NT2/D1 (cell line): ENCODE measurements at places on chromosomes 6 and 20.

- DNase-seq: no peak
These were observed 2.1 kb upstream of the CHRNA4 start for GRCh38 chr20:63363013-63363957.

GRCh38 chr6:106702451-106703110 lies 73.2 kb downstream of the QRSL1 start:
- DNase-seq: no peak

GRCh38 chr6:3422435-3423070 lies 34.3 kb downstream of the SLC22A23 start:
- DNase-seq: no peak

DNA sequence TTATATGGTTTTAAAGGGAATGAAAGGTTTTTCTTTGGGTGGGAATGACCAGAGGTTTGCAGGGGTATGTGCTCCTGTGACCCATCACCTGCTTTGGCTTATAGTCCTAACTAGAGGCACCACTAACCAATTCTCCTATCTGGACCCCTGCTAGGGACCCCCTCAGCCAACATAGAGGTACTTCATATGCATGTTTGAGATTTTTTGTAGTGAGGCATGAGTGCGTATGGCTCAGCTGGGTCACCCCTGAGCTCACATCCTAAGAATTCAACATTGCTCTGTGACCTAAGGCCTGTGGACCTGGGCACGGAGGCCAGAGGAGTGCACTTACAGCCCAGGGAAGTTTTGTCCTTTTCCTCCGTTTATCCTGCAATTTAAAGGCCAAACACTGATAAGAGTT lies 68.4 kb upstream of the EEF1E1 start:
- DNase-seq: no peak

DNA sequence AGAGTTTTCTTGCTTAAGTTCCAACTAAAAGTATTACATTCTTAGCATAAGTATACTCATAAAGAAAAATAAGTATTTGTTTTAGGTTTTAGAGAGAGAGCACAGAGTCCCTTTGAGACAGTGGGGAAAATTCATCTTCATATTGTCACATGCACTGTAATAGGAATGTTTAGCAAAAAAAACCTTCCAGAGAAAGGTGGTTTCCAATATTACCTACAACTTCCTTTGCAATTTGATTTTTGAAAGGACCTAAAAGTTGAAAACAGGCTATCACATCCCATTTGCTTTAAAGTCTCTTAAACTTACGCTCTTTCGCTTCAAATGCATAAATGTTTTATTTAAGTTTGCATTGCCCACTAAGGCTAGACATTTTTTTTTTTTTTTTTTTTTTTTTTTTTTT lies 86.4 kb downstream of the OPRM1 start:
- DNase-seq: no peak

DNA sequence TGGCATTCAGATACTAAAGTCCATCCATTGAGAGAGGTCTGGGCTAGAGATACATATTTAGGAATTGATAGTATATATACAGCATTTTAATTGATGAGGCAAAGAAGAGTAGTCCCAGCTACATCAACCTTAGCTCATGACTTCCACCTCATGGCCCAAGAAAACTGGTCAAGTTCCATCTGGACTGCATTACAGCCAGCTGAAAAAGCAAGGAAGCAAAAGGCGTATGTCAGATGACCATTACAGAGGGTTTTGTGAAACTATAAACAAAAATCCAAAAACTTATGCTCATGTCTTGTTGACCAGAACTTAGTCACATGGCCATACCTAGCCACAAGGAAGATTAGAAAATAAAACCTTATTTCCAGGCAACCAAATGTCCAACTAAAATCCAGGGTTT lies 46.8 kb upstream of the RNF146 start:
- DNase-seq: no peak

- no peak for DNase-seq
These were observed 6.5 kb upstream of the CEP250 start for GRCh38 chr20:35448788-35449373.

DNA sequence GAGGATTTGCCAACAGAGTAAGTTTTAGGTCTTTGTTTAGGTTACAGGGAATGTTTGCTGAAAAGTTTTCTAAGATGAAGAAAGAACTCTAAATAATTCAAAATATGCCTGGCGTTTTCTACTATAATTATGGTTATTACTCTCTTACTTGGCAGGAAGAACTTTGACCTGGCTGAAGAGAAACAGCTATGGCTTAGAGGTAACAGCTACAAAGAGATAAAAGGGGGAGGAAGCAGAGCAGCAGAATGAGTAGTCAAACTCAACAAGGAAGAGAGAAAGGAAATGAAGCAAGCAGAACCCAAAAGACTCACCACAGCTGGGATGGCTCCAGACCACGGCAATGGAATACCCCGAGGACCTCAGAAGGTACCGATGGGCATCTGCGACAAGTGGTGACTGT lies 95.6 kb downstream of the KIF16B start:
- no peak for DNase-seq

GRCh38 chr20:11675920-11676629 lies 241.6 kb upstream of the BTBD3 start:
- DNase-seq: no peak

DNA sequence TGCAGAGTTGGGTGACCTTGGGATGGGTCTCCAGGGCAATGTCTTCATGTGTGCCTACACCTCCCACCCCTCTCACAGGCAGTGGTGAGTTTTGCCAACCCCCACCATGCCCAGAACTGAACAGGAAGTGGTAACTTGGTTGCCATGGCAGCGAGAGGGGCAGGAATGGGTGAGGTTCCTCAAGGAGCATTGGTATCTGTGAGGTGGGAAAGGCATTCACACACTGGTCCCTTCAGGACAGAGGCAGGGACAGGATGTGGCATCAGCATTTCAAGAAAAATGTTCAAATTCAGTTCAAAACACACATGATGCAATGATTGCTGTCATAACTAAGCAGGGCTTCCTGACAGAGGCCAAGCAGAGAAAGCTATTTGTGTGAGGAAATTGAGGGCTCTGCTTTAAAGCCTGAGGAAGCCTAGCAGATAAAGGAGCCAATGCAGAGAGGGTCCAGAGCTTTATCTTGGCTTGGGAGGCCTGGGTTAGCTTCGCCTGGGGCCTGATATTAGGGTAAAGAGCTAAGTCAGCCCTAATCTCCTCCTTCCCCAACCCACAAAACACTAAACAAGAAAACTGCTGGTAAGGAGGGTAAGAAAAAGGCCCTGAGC lies 551 bp downstream of the TREML2 start:
- no peak for DNase-seq

- DNase-seq: no peak
These were observed 15.5 kb downstream of the TXNDC5 start for GRCh38 chr6:7895125-7895423.

DNA sequence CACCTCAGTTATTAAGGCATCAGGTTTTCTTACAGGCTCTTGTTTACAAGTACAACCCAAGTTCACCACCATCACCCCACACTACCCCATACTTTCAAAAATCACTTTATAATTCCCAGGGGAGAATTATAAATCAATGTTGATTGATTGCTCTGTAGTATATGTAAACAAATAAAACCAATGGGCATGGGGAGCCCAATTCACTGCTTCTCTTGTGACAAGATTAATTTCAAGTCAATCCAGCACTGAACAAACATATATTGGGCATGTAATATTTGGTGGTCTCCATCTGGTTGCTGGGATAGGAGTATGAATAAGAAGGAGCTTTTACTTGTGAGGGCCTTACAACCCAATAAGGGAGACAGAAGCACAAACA lies 95.8 kb downstream of the CLVS2 start:
- DNase-seq: no peak

- DNase-seq: no peak
These were observed 58.8 kb upstream of the FUCA2 start for GRCh38 chr6:143570147-143570853.

DNA sequence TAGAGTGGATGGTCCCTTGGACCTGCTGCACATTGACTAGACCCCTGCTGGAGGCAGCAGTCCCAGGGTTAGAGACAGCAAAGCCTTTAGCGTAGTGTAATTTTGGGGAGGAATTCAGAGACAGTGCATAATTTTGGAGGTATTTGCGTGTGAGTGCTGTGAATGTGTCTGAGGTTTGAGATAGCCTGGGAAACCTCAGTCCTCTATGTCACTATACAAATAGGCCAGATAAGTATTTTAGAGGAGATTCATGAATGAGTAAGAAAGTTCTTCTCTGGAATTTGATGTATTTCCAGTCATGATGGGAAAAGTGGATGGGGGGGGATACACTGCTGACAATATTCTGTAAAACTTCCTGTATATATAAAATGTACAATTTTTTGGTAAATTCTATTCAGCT lies 25.8 kb upstream of the MTRF1L start:
- DNase-seq: no peak

DNA sequence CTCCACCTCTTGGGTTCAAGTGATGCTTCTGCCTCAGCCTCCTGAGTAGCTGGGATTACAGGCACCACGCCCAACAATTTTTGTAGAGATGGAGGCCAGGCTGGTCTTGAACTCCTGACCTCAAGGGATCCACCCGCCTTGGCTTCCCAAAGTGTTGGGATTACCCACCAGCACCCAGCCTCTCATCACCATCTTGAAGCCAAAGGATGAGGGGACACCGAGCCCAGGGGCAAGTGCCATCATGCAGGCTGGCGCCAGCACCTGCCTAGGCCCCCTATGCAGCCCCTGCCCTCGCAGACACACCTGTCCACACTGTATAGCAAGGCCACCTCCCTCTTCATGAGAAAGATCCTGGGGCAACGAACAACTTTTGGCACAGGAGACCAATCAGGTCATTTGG lies 5.3 kb upstream of the RBM38 start:
- DNase-seq: no peak

DNA sequence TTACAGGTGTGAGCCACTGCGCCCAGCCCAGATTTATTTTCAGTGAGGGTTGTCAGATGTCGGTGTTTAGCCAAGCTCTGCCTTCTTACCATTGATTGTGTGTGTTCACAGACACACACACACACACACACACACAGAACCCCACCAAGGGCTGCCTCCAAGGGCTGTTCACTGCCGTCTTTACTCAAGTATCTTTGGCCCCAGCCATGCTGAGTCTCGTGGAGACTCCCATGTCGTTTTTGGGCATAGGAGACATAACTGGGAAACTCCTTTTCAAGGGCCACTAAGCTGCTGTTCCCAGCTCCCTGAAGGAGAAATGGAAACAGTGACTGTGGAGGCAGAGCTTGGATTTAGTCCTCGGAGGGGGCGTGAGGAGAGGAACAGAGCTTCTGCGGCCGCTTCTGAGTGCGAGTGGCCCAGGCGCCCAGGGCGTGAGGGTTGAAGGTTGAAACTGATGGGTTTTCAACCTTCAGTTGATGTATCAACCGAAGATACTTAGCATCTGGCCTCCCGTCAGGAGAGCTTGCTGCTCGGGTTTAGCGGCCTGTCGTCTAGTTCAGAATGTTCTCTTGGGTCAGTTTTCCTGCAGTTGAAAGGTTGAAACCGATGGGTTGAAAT lies 243.6 kb downstream of the TTLL2 start:
- no peak for DNase-seq

DNA sequence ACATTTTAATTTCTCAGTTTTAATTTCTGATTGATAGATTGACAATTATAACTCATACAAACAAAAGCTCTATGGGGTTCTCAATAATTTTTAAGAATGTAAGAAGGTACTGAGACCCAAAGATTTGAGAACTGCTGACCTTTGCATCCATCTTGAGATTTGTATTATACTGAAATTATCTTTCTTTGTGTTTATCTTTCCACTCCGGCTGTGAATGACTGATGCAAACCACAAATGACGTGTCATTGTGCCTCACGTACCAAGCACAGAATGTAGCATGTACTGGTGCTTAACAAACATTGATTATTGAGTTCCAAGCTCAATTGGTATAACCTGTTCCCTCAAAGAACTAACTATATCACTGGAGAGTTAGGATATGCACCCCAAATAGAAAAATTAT lies 152.1 kb upstream of the SMLR1 start:
- DNase-seq: no peak
